ENCODE measurements at places on chromosomes 6 and 20.
A peak's percentile ranks its signal among the peaks of the same experiment; 100 is the strongest.

GRCh38 chr6:139407718-139408222, 33.3 kb upstream of the CITED2 start:
- DNase-seq = no peak

- no peak for DNase-seq
Measured at GRCh38 chr6:141394125-141394536, 738.6 kb upstream of the GJE1 start.

GRCh38 chr6:15355683-15356099, 109.8 kb downstream of the JARID2 start:
- DNase-seq = no peak

GRCh38 chr20:34172926-34173325, 60.9 kb upstream of the EIF2S2 start:
- DNase-seq = no peak

DNA sequence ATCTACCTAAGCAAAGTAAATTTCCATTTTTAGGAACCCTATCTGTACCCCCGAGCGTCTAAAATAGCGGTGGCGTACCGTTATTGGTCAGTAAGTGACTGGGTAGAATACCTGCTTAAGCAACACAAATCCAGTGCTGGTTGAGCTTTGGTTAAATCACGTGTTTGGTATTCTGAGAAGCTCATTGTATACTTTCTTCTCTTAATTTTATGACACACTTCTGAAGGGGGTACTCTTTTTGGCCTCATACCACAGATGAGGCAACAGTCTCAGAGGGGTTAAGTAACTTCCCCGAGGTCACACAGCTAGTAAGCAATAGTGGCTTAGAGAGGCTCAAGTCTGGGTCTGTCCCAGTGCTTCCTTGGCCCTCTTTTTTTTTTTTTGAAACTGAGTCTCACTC, 151.2 kb downstream of the TFAP2C start:
- DNase-seq = no peak

DNA sequence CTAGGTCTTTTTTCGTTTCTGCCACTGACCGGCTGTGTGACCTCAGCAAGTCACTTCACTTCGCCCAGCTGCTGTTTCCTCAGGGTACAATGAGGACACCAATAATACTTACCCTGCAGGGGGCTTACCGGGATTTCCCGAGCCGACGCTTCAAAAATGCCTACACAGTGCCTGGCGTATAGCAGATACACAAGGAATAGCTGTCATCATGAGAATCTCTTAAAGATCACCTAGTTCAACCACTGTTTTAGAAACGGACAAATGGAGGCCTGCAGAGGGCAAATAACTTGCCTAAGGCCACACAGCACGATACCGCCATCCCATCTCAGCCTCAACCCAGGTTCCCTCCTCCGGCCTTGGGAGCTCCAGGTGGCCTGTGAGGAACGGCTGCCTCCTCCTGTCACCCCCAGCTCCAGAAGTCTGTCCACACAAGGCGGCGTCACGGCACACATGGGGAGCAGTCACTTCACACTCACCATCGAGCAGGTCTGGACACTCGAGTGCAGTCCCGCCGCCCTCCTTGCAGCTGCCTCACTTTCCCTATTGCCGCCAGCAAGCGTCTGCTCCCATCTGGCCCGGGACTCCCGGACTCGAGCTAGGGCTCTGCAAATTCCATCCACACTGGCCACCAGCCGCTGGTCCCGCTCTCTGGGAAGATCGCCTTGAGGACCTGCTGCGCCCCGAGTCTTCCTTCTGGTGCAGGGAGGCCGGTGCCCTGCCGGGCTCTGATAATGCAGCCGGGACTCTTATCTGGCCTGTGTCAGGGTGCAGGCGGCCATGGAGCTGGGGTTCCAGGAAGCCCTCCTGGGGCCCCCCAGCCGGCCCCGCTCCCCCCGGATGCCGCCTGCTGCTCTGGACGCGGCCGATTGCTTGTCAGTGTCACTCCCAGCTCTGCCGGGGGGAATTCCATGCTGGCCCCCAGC, at the start of gene RIPOR3:
RIPOR3 (minus strand) TSS at position 893 of the 923 bp plus-strand sequence; CDS start at position 479, 414 bp downstream.
- no peak for DNase-seq

GRCh38 chr6:130259557-130259956, 36.8 kb upstream of the SAMD3 start:
- no peak for DNase-seq

GRCh38 chr20:32909896-32910571, 51.3 kb downstream of the EFCAB8 start:
- no peak for DNase-seq

DNA sequence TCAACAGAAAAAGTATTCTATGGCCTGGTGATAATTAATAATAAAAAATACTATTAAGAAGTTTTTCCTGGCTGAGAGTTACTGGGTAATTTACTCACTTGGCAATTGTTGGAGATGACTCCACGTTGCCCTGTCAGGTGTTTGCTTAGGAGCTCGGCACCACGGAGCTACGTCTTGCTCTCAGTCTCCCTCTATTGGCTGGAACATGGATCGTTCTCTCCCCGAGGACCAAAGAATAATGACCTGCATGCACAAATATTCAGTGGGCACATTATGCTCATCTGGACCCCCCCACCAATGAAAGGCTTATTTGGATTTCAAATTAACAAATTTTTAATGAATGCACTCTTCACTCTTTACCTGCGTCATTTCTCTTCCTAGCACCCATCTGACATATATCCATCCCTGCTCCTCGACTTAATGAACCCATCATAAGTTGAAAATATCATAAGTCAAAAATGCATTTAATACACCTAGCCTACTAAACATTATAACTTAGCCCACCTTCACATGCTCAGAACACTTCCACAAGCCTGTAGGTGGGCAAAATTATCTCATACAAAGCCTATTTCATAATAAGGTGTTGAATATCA, 71.0 kb upstream of the CD83 start:
- DNase-seq = peak; percentile 66

- DNase-seq = no peak
Measured at GRCh38 chr6:129638686-129639085, 71.3 kb downstream of the ARHGAP18 start.

- no peak for DNase-seq
Measured at GRCh38 chr20:36959242-36959641, 7.7 kb upstream of the SAMHD1 start.

- DNase-seq = peak; percentile 62
Measured at GRCh38 chr20:32483351-32484224, 101.5 kb downstream of the NOL4L start.

DNA sequence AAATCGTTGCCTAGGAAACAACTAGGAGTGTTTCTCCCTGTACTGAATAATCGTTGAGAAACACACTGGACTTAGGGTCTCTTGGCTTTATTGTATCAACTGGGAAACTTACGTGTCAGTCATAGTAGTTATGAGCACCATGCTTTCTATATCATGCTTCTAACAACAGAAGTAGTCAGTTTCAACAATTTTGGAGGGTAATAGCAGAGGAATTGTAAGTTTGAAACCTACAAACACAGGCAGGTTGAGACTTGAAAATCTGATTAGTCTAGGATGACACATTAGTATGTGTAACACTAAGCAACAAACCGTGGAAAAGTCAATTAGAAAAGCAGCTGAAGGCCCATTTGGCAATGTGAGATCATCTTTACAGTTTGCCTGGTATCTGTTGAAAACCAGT, 43.9 kb upstream of the FABP7 start:
- DNase-seq = no peak

DNA sequence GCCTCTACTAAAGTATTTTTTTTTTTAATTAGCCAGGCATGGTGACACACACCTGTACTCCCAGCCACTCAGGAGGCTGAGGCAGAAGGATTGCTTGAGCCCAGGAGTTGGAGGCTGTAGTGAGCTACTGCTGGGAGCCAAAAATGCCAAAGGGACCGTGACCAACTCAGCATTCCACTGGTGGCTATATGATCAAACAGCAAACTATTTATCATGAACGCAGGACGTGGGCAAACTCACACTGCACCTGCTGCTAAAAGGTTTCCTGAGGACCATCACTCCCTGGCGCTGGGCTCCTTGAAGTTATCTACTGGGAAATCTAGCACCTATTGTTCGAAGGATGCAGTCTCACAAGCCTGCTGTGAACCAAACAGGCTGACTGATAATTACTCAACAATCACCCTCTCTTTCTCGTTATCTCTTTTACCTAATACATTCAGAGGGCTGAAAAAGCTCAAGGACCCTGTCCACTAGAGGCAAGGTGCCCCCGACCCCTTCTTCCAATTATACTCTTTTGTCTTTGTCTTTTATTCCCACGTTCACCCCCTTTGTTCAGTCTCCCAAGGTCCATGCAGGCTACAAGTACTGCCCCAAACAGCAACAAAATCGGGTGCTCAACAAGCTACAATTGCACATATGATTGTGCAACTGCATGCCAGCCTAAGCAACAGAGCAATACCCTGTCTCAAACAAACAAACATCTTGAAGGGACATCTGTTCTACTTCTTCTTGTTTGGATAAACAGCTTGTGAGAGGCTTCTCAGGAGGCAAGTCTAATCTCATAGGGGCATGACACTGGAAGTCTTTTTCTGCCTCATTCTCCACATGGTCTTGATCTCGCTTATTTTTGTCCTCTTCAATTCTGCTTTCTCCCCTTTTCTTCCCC, 47.7 kb upstream of the PLN start:
- no peak for DNase-seq

GRCh38 chr20:38406476-38406875, 28.7 kb downstream of the SNHG17 start:
- no peak for DNase-seq

DNA sequence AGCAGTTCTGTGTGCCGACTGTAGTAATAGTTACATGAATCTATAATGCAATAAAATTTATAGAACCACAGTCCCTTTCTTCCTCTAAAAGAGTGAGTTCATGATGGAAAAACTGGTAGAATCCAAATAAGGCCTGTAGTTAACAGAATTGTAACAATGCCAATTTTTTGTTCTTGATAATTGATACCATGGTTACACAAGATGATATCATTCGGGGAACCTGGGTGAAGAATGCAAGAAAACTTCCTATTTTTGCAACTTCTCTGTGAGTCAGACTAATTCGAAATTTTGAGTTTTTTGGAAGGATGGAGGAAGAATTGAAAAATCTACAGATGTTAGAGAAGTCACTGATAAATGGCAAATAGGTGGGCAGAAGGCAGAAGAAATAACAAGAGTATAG, 381.8 kb downstream of the CDKAL1 start:
- no peak for DNase-seq

DNA sequence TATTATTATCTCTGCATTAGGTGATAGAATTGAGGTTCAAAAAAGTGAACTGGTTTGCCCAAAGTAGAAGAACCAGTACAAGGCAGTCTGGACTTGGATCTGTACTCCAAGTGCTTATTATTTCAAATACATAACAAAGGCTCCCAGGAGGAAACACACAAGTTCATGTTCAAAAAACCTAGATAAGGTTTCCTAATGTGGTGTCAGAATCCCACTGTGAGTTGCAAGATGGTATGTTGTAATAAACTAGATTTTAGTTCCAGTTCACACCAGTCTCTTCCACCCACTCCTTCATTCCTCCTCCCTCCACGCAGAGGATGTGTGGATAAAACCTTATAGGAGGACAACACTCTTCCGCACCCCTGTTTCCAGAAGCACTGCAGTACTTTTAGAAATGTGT, 42.8 kb downstream of the KIAA0319 start:
- no peak for DNase-seq

DNA sequence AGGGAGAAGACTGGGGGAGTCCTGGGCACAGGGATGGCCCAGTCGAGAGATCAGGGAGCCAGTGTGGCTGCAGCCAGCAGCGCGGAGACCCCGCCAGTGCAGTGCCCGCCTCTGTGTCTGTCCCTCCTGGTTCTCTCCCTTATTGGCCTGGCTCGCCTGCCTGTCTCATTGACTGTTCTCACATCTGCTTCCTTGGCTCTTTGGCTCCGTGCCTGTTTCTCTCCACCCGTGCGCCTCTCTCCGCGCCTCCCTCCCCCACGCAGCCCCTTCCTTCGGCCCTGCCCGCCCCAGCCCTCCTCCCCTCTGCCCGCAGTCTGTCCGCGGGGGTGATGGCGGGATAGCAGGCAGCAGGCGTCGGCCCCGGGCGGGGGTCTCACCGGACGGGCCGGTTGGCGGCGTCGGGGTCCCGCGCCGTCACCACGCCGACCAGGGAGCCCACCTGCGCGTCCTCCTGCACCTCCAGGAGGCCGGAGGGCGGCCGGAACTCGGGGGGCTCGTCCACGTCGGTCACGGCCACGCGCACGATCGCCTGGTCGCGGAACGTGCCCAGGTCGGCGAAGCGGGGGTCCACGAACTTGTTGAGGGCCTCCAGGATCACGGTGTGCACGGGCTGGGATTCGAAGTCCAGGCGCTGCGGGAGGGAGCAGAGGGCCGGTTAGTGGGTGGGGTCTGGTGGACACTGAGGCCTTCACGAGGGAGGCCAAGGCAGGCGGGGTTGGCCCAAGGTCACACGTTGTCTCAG, 92.0 kb downstream of the CD40 start:
- DNase-seq = no peak

DNA sequence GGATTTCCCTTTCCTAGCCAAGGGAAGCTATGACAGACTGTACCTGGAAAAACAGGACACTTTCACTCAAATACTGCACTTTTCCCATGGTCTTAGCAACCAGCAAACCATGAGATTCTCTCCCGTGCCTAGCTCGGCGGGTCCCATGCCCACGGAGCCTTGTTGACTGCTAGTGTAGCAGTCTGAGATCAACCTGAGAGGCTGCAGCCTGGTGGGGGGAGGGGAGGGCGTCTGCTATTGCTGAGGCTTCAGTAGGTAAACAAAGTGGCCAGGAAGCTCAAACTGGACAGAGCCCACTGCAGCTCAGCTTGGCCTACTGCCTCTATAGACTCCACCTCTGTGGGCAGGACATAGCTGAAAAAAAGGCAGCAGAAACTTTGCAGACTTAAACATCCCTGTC, 61.8 kb downstream of the EPM2A start:
- DNase-seq = no peak

- DNase-seq = no peak
Measured at GRCh38 chr6:169564453-169565240, 137.2 kb downstream of the WDR27 start.

DNA sequence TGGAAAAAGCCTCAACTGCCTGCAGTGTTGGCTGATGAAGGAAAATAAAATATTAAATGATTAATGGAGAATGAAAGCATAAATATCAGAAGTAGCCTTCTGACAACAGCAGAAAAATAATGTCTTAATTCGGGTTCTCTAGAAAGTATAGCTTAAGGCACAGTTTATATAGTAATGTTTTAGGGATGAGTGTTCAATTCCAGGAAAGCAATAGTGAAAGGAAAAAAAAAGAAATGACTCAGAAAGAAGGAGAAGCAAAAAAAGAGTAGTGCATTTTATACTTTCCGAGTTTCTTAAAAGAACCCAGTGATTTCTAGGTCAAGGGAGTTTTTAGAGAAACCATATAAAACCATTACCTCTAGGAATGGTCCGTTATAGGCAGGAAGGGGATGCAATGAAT, 137.3 kb downstream of the HTR1B start:
- DNase-seq = no peak

All from GM20000 (cell line).